ENCODE measurements at places on chromosomes 4 and X.

GRCh38 chr4:74794382-74795010 lies at the start of gene BTC:
TSS of gene BTC (minus strand) at chr4:74794523. CDS start at chr4:74794325, 198 bp downstream.
- DNase-seq: peak; percentile 11

GRCh38 chr4:79676705-79677104 lies 268.7 kb upstream of the GK2 start:
- no peak for DNase-seq

DNA sequence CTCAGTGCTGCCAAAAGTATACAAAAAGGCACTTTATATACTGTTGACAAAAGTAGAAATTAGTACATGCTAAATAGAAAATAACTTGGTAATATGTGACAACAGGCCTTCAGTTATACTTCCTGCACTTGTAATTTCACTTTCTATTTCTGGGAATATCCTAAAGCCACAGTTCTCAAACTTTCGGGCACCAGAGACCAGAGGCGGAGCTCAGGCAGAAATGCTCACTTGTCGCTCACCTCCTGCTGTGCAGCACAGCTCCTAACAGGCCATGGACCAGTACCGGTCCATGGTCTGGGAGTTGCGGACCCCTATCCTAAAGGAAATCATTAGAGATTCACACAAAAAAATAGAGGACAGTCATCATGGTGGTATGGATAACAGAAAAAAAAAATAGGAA lies 25.7 kb downstream of the ACSL4 start:
- DNase-seq: no peak

DNA sequence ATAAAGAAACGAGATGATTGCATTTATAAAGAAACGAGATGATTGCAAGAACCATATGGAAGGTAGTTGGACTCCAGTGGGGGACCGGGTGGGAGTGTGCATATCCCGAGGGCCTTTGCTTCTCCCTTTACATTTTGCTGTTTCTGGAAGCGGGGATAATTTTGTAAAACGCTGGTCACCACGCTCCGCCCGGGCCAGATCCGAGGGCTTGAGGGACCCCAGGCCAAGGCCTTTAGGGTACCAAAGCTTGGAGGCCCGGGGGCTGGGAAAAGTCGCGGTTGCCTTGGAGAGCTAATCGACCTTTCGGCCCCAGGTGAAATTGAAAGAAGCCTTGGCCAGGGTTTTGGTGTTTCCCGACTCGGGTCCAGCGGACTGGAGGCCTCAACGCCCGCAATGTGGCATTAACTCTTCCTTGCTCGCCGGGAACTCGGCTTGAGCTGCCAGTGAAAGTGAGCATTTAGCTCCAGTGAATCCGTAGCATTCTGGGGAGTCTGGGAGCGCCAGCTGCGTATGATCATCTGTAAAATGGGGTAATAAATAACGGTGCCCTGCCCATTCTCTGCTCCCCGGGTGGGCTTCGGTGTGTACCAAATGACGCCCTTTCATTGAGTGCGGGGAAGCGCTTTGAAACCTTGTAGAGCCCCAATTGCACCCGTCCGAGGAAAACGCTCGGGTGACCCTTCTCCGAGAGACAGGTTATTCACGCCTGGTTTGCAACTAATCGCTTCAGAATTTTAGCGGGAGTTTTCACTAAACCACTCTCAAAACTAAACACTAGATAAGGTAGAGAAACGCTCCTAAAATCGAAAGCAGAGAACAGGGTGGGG lies 4.5 kb downstream of the NKX3-2 start:
- peak; percentile 25 for DNase-seq

DNA sequence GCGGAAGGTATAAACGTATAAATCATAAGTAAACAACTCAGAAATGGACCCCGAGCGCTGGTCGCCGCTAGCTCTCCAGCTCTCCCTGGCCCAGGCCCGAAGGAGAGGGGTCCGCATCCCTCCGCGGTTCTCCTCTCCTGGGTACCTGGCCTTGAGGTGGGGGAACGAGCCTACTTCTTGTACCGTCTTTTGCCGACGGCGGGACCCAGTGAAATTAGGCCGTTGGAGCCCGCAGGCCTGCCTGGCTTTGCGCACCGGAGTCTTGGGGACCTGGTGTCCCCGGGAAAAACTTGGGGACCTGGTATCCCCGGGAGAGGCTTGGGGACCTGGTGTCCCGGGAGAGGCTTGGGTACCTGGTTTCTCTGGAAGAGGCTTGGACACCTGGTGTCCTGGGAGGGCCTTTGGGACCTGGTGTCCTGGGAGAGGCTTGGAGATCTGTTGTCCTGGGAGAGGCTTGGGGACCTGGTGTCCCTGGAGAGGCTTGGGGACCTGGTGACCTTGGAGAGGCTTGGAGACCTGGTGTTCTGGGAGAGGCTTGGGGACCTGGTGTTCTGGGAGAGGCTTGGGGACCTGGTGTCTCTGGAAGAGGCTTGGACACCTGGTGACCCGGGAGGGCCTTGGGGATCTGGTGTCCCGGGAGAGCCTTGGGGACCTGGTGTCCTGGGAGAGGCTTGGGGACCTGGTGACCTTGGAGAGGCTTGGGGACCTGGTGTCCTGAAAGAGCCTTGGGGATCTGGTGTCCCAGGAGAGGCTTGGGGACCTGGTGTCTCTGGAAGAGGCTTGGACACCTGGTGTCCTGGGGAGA lies 12.0 kb downstream of the SHOX start:
- DNase-seq: no peak

- no peak for DNase-seq
These were observed 6.1 kb downstream of the ARSJ start for GRCh38 chr4:113973345-113973744.

DNA sequence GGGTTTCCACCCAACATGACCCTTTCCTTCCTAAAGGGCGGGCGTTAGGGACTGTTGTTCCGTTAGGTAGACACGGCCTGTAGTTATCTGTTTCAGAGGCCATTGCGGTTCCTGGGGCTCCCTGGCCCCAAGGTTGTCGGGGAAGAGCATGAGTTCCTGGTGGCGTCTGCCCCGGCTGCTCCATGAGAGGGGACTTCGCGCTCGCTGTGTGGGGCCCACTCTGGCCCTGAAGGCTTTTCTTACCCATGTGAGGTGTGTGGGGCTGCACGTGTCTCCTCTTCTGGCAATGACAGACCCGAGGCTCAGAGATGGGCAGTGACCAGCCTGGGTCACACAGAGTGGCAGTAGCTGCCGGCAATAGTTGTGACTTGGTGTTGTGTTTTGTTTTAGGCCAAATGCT lies 9.1 kb downstream of the TADA2B start:
- no peak for DNase-seq

- DNase-seq: no peak
These were observed 47.4 kb upstream of the PHOX2B start for GRCh38 chr4:41795796-41796385.

DNA sequence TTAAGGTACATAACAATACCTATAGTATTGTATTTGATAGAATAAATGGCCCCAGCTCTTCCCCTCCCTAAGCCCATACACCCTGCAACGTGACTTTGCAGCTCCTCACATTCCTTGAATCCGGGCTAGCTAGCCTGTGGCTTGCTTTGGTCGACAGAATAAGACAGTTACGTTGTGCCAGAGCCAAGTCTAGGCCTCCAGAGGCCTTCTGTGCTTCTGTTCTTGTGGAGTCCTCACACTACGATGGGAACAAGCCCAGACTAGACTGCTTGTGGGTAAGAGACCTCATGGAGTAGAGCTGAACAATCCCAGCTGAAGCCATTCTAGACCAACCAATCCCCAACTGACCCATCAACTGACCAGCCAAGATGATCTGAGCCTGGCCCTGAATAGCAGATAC lies 102.4 kb upstream of the PLAC1 start:
- no peak for DNase-seq

DNA sequence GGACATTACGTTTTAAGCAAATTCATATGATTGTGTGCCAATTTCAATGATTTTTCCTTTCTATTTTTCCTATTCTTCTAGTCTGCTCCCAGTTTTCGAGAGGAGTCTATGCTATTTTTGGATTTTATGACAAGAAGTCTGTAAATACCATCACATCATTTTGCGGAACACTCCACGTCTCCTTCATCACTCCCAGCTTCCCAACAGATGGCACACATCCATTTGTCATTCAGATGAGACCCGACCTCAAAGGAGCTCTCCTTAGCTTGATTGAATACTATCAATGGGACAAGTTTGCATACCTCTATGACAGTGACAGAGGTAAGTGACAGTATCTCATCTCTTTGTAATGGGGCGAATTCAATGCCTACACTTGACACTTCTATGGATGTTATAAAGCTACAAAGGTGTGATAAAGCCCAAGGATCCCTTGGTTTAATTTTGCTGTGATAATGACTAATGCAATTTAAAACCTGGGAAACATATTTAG lies 83.0 kb downstream of the GRIA2 start:
- DNase-seq: no peak
